KBM-7 (cell line): ENCODE measurements at places on chromosomes 5 and 9.

- peak; percentile 92 for DNase-seq
Observed at GRCh38 chr5:111072949-111073682, 1.6 kb downstream of the TSLP start.

GRCh38 chr9:80547613-80548012 is 975.8 kb downstream of the TLE4 start:
- DNase-seq = no peak

DNA sequence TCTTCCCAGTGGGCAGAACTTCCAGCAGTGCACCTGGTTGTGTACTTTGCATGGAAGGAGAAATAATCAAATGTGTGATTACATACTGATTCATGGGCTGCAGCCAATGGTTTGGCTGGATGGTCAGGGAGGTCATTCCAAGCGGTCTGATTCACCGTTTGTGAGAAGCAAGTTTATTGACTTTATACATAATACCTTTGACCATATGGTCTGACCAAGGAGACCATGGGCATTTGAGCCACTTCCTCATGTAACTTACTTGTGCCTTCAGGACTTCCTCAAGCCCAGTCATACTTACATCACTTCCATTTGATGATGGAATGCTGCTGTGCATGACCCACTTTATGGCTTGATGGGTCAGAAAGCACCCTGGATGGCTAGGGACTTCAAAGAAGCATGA is 41.1 kb downstream of the DAP start:
- no peak for DNase-seq

- DNase-seq = no peak
Observed at GRCh38 chr5:126129431-126129830, 293.8 kb upstream of the GRAMD2B start.

- DNase-seq = no peak
Observed at GRCh38 chr9:33794560-33794959, 801 bp upstream of the PRSS3 start.

- DNase-seq = peak; percentile 89
Observed at GRCh38 chr9:104860263-104860662, 67.7 kb downstream of the ABCA1 start.

- DNase-seq = no peak
Observed at GRCh38 chr9:118318770-118319431, 614.7 kb downstream of the TLR4 start.

DNA sequence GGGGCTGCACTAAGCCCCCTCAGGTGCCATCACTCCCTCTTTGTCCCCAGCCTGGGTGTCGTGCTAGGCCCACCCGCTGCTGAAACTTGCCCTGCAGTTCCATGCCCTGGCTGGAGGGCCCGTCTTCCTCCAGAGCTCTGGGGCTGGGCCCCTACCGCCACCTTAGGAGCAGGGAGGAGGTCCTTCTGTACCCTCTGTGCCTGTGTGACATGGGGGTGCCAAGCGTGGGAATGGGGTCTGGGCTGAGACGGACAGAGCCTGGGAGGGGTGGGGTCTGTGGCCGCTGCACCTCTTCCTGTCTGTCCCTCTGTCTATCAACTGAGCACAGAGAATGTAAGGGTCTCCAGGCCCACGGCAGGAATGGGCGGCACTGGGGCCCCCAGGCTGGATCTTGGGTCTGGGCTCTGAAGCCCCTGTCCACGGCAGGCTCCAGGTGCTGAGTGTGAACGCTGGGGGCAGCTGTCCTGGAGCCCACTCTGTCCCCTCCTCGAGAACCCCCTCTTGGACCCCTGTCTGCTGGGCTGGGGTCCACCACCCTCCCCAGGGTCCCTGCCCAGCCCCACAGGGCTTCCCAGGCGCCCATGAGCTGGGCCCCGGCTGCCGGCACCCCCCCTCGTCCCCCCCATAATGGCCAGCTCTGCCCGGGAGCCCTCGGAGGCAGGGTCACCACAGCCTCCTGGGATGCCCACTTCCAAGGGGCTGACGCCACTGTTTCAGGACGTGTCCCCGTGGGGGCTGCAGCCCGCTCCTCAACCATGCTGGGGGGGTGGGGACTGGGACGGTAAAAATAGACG is 15.8 kb upstream of the NRARP start:
- no peak for DNase-seq

GRCh38 chr9:133759946-133760345 is 21.8 kb upstream of the SARDH start:
- no peak for DNase-seq

DNA sequence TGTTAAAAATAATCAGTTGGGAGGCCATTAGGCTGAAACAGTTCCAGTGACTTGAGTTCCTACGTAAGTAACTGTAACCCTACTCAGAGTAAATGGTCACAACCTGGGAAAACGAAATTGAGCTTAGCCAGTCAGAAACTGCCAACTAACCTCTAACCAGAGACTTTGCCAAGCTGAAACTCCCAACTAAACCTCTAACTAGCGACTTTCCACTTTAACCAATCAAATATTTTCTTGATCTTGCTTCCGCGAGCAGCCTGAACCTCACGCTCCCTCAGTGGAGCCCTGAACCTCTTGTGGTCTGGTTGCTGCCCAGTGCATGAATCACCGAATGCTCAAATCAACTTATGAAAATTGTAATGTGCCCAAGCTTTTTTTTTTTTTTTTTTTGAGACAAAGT is 156.2 kb downstream of the MED10 start:
- DNase-seq = no peak

DNA sequence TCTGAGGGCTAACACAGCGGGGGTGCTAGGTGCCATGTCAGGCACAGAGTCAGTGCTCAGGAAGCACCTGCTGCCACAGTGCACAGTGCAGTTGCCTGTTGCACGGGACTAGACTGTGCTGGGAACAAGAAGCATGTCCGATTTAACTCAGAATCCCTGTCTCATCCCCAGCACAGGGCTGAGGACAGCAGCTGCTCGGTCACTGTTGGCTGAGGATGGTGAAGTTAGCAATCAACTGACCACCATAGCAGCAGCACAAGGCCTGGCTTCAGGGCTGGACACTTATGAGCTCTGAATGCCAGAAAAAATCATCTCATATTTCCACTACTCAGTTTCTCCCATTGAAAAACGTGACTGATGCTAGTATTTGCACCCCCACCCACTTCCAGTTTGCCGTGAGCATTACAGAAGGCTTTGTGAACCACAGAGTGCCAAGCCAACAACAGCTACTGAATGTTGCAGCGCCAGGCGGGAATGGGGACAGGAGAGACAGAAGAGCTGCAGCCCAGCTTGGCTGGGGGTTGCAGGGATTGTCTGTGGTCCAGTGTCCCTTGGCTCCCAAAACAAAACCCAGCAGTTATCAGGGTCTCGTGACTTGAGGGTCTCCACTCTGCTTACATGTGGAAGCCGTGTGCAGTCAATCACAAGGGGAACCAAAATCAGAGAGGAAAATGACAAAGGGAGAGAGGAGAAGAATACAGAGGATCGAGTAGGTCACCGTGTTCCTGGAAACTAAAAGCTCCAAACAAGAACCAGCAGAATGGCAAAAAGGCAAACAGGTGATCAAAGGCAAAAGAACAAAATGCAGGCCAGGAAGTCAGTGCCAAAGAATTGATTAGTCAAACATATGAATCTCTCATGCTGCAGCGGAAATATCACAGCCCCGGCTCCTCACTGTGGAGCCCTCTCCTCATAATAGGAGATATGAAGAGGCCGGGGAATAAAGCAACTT is 155.6 kb downstream of the CRB2 start:
- no peak for DNase-seq

- DNase-seq = no peak
Observed at GRCh38 chr5:87311405-87312279, 44.0 kb downstream of the RASA1 start.

GRCh38 chr9:91241909-91242308 is 119.8 kb downstream of the AUH start:
- DNase-seq = no peak
